C1 segment of cervical spinal cord (tissue), 14 donors: ENCODE measurements at places on chromosomes 12 and 14.

DNA sequence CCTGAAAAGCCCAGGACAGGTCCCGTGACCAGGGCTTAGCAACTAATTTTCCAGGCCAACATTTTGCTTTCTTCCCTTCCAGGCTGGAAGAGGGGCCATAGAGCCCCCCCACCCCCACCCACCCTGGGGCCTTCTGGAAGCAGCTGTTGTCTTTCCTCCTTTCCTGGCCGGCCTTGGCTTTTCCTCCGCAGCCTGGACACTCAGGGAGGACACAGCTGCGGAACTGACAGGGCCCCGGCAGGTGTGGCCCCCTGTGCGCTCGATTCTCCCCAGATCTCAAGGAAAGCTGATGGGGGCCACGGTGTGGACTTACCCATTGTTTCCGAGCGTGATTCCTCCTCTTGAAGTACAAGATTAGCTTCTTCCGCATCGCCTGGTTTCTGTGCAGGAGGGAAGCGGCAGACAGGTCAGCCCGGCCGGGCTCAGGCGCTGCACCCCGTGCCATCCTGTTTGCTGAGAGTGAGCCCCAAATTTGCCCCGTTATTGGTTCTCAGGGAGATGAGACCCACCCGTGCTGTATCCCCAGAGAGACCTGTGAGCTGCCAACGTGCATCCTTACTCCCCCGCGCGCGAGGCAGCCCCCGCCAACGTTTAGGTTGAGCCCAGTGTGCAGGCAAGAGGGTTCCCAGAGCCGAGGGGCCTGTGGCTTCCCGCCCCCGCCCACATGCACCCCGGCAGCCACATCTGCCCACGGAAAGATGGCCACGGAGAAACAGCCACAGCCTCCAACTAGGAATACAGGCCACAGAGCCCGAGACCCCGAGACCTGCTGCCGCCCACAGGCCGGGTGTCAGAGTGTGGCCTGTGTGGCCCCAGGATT lies 129.6 kb downstream of the NCOR2 start:
- DNase-seq = no peak

DNA sequence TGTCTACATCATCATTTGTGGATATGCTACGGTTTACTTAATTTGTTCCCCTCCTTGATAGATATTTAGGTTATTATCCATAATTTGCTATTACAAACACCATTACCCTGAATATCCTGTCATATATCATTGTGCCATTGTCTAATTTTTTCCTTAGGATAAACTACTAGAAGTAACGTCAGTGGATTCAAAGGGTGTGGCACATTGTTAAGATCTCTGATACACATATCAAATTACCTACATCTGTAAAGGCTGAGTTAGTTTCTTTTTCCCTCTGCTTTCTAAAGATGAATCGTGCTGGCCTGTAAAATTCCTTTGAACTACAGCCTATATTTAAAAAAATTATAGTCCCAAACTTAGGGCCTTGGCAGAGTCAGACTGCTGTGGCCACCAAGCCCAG lies 53.9 kb upstream of the STRN3 start:
- DNase-seq = no peak

DNA sequence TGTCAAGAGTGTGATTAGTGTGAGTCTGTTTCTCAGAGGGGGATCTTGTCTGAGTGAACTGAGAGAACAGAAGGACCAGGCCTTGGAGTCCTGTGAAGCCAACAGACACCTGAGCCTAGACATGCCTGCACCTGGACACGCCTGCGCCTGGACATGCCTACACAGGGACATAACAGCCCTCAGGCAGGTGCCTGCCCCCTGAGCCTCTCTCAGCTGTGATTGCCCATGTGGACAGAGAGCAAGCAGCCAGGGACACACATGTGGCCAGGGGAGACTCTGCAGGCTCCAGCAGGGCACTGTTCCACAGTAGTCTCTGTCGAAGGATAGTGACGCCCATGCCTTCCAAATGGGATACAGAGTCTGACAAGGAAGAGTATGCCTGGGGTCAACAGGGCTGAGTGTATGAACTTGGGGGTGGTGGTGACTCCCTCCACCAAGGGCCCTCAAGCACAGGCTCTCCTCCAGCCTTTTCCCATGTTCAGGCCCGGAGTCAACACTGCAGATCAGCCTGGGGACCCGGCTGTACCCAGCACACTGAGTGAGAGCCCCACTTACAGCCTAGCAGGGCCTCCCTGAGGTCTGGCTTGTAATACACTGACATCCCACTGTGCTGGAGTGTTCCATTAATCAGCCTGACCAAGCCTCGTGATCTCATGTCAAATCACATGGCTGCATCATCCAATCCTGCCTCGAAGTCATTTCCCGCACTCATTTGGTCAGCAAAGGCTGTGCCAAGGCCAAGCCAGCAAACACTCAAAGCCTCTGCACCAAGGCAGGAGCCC lies 173.0 kb downstream of the CALM1 start:
- no peak for DNase-seq

DNA sequence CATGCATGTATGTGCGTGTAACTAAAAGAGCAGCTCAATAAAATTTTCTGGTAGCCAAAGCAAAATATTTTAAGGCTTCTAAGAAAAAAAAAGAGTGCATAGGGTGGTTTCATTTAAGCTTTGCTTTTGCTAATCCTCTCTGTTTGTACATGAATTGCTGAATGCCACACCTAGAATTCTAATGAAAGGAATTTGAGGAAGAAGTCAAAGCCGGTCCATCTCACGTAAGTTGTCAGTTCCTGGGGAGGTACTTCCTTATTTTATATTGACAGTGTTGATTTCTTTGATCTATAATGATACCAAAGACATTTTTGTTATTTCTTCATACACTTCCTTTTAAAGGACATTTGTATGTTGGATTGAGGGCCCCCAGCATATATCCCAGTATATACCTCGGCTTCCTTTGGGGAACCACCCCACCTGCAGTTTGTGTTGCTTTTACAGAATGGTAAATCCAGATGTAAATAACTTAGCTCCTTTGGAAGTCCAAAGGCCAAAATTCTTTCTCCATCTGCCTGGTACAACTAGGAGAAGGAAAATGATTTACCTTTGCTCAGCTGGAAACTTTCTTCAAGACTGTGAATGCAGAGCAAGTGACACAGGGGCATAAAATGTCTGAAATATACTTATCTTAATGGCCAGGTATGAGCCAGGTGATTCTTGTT lies 420.9 kb upstream of the ATP2B1 start:
- no peak for DNase-seq

DNA sequence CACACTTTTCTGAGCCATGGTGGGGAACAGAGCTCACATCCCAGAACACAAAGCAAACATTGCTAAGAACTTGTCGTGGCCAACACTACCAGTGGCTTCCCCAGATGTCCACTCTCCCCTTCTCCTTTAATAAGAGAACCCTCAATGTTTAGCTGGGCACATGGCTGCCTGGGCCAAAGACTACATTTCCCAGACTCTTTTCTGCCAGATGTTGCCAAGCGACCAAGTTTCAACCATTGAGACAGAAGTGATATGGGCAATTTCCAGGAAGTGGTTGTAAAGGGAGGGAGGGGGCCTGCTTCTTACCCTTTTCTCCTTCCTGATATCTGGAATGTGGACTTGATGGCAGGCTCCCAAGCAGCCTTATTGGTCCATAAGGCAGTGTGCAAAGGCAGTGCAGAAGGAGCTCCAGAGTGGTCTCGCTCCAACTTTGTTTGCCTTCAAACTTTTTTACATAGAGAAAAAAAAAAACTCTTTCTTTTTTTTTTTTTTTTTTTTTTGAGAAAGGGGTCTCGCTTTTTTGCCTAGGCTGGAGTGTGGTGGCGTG lies 24.9 kb upstream of the JDP2 start:
- DNase-seq = no peak

GRCh38 chr12:128978067-128978466 lies 124.8 kb downstream of the GLT1D1 start:
- DNase-seq = no peak

GRCh38 chr12:20653871-20654270 lies 41.3 kb upstream of the SLCO1C1 start:
- no peak for DNase-seq

- DNase-seq = no peak
These were observed 24.2 kb upstream of the FOS start for GRCh38 chr14:75254381-75254822.

DNA sequence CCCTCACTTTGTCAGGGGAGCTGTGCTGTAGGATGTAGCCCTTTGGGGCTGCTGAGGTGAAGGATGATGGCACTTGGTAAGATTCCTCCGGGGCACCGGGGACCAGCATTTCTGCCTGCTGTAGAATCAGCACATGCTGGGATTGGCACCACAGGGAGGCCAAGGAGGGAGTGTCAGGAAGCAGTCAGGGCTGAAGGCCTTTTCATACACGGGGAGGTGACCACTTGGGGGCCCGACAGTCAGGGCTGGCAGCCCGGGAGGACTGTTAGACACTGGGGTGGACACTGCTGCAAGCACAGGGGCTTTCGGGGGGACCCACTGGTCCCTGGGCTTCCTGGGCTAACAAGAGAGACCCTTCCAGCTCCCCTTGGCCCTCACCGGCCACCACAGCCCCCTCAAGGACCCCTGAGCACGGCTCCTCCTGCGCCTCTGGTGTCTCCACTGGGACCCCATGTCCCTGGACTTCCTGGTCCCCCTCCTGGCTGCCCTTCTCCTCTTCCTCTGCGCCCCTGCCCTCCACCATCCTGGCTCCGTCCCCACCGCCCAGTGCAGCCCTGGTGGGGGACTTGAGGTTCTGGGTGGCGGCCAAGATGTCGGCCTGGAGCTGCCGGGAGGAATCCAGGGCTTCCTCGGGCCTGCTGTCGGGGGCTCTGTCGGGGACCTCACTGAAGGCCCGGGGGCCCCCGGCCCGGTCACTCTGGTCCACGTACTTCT lies 6.5 kb downstream of the TMEM119 start:
- no peak for DNase-seq

GRCh38 chr12:93707836-93708235 lies 30.7 kb downstream of the CRADD start:
- DNase-seq = no peak

DNA sequence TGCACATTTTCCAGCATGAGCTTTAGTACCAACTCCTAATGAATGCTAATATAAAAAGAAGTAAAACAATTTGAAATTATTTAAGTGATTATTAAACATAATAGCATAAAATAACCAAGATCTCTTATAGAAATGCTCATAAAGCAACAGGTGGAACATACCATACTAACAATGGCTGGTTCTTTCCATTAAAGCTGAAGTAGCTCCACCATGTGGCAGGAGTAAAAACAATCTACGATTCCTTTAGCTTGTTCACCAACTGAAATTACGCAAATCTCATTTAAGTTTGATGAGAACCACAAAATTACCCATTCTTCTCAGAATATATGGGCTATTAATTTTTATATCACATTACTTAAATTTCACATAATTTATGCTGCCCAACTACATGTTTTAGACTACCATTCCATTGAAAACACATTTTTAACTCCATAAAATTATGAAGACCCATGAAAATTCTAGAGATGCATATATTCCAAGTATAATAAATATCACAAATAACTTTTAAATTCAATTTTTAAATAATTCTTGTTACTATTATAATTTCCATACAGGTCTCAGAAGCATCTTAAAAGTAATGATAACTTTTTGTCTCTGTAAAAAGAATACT lies 213.6 kb downstream of the DAD1 start:
- DNase-seq = no peak

DNA sequence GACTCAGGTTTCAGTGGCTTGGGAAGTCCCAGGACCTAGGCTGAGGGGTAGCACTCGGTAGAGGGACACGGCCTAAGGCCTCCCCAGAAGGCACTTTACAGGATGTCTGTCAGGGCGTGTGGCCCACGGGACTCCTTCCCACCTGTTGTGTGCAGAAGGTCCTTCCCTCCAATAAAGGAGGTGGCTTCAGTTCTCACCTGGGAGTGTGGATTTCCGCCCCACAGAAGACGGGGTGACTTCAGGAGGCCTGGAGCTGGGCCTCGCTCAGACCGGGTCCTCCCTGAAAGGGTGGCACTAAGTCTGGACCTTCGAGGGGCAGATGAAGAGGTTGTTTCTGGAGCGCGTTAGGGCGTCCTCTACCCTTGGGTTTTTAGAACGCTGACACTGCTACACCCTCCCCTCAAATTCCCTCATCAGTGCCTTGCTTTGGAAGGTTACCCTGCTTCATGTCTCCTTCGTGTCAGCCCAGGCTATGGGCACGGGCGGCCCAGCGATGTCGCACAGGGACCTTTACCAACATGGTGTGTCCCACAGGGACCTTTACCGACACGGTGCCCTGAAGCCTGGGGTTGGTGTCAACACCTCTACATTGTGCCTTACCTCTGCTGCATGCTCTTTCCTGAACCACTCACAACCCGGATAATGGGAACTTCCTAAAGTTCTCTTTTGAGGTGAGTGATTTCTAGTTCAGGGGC lies 7.1 kb downstream of the SLC6A12 start:
- no peak for DNase-seq

DNA sequence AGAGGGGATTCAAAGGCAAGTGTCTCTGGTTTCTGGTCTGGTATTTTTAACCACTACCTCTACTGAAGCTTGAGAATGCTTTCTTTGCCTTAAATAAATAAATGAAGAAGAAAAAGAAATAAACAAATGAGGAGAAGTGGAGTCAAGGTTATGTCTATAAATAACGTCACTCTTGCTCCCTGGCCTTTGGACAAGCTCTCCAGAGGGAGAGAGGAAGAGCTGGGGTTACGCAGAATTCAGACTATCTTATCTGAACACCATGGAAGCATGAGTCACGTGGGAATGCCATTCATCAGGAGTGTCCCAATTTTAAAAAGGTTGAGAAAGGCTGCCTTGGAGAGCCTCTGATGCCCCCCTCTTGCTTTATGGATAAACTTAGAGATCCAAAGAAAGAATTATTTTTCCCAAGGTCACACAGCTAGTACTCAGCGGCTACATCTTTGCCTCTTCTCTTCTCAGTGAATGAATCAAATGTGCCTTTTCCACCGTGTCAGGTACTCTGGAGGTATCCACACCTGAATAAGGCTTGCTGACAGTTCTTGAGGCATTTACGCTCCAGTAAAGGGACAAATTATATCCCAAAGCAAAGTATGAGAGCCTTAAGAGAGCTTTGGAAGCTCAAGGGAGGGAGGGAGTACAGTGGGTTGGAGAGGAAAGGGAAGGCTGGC lies 12.9 kb upstream of the MSI1 start:
- no peak for DNase-seq

- no peak for DNase-seq
These were observed 45.9 kb downstream of the AEBP2 start for GRCh38 chr12:19485240-19485639.

- DNase-seq = no peak
These were observed 8.8 kb upstream of the KRT74 start for GRCh38 chr12:52582486-52582885.

- DNase-seq = no peak
These were observed 13.9 kb downstream of the COPZ1 start for GRCh38 chr12:54338698-54339296.

- DNase-seq = no peak
These were observed 12.5 kb downstream of the OTX2 start for GRCh38 chr14:56797569-56798446.

- DNase-seq = no peak
These were observed 1.4 kb downstream of the ZNF385A start for GRCh38 chr12:54383041-54383609.

DNA sequence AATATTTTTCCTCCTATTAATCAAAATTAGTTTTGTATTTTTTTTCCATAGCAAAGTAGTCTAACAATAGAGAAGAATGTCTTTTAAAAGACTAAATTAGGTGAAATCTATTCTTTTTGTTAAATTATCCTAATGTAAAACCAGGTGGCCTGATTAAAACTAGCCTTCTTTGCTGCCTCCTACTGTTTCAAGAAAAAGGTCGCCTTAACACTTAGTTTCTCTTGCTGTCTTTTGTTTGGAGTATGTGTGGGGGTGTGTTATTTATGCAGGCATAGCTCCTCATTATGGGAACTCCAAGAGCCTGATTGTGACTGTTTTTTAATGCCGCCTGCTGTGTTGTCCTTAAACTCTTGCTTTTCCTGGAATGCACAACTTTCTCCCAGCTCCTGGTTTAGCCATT lies 855.3 kb downstream of the DIO2 start:
- no peak for DNase-seq

GRCh38 chr12:109512608-109513007 lies 35.2 kb downstream of the UBE3B start:
- DNase-seq = no peak
